ENCODE measurements at places on chromosomes 5 and 9.

DNA sequence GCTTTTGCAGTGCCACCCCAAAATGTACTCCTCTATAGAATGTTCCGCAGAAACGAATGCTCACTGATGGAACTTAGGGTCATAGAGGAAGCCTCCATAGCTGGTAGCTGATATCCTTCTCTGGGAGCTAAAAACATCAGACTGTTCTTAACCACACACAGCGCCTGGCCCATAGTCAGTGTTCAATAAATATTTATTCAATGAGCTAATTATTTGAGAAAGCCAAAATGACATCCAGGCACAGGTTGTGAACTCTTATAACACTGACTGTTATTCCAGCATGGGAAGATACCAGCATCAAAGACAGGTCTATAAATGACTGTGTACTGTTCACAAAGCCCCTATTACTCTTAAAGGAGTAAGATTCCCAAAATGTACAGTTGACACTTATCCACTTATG, 12.9 kb downstream of the GDF9 start:
- no peak for DNase-seq

- no peak for DNase-seq
Measured at GRCh38 chr9:87887661-87888480, 5.2 kb downstream of the SPATA31E1 start.

- DNase-seq: no peak
Measured at GRCh38 chr5:36374266-36374862, 72.7 kb upstream of the RANBP3L start.

DNA sequence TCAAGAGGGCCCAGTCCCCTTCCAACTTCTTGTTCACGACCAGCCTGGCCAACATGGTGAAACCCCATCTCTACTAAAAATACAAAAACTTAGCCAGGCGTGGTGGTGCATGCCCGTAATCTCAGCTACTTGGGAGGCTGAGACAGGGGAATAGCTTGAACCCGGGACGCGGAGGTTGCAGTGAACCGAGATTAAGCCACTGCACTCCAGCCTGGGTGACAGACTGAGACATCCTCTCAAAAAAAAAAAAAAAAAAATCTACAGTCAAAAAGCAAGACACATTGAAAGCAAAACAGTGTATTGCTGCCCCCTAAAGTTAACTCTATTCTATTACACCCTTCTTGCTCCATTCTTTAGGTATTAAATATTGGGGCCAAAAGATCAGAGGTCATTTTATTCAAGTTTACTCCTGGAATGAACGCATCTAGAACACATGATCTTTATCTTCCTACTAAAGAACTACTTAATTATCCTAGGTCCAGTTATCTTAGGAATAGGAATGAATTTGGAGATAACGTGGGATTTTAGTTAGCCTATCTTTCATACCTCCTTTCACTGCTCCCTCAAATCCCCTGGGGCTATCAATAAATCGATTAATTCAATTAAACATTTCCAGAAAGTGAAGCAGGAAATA, 2.4 kb downstream of the ATG12 start:
- DNase-seq: peak; percentile 59

DNA sequence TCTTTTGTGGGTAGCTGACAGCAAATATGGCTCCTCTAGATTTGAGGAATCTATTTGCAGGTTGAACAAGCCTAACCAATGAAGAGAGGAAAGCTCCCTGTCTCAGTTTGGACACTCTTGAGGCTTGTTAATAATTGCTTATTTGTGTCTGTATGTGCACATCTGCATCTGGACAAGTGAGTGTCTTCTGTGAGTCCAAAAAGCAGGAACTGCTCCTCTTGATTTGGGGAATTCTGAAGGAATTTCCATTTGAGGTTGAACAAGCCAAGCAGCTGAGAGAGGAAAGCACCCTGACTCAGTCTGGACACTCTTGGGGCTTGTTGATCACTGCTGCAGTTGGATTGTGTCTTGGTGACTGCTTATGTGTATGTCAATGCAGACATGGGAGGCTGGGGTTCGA, 211.6 kb downstream of the DTWD2 start:
- DNase-seq: no peak

- peak; percentile 27 for DNase-seq
Measured at GRCh38 chr5:1089146-1089545, 22.7 kb downstream of the SLC12A7 start.

- DNase-seq: no peak
Measured at GRCh38 chr5:54206580-54207229, 103.7 kb downstream of the ARL15 start.

- DNase-seq: peak; percentile 89
Measured at GRCh38 chr5:36870399-36871040, 6.0 kb upstream of the NIPBL start.

DNA sequence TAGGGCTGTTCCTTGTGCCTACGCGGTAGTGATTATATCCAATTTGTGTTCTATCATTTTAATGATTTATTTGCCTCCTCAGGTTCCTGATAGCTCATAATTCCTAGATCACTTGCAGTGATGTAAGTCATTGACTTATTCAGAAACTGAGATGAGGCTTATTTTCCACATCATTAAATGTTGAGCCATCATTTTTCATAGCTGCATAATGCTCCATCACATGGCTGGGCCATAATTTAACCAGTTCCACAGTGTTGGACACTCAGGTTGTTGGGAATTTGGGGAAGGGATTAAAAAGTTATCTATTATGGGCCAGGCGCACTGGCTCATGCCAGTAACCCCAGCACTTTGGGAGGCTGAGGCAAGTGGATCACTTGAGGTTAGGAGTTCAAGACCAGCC, 35.8 kb upstream of the HMCN2 start:
- no peak for DNase-seq

GRCh38 chr9:81824802-81825730, 103.2 kb upstream of the SPATA31D4 start:
- DNase-seq: no peak

GRCh38 chr5:1799602-1800471, at the start of gene MRPL36:
TSS of gene MRPL36 (minus strand) at chr5:1799837. CDS start at chr5:1798935, 902 bp downstream.
- peak; percentile 89 for DNase-seq

DNA sequence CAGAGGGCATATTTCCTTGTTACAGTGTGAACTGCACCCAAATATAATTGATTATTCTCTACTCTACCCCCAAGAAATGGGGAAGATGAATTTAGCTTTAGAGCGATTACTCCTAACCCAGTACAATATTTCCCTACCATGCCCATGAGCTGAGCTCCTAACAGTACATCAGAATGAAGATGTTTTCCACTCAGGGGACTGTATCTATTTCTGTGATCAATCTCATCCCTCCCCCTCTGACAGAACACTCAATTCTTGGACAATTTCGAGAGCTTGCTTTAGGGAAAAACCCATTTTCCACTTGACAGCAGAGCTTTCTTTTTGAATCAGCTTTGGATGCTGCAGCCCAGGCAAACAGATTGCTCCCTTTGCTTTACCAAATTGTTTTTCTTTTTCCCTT, 24.7 kb upstream of the TEX48 start:
- DNase-seq: no peak

- no peak for DNase-seq
Measured at GRCh38 chr5:5069851-5070250, 70.3 kb upstream of the ADAMTS16 start.

- no peak for DNase-seq
Measured at GRCh38 chr5:16665601-16666000, 48.8 kb upstream of the RETREG1 start.

- DNase-seq: no peak
Measured at GRCh38 chr9:2427120-2427891, 194.3 kb upstream of the VLDLR start.

- no peak for DNase-seq
Measured at GRCh38 chr9:94472806-94473360, 82.0 kb upstream of the PCAT7 start.

DNA sequence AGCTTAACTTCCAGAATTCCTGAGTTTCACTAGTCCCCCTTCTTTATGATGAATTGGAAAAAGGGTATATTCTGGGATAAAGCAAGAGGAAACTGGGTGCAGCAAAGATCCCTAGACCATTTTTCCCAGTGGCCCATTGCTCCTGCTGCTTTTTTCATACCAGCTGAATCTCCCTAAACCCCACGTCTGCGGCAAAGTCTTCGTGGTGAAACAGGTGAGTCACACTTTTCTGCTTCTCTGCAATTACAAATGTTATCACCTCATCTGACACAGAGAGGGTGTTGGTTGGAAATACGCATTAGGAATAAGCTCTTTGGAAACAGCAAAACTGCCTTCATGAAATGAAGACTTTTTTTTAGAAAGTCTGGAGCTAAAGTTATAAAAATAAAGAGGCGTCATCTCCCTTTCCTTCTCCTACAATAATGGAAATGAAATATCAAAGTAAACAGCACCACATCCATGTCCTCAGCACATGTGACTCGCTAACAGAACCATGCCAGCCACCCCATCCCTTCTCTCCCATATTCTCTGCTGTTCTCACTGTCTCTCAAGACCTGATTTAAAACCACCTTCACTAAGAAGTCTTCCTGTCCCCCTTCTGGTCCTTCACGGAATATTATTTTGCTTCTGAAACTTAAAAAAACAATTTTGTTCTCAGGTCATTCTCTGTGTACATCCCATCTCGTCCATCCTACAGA, 39.5 kb upstream of the GLRX start:
- no peak for DNase-seq
